ENCODE measurements at places on chromosomes 4 and X.

DNA sequence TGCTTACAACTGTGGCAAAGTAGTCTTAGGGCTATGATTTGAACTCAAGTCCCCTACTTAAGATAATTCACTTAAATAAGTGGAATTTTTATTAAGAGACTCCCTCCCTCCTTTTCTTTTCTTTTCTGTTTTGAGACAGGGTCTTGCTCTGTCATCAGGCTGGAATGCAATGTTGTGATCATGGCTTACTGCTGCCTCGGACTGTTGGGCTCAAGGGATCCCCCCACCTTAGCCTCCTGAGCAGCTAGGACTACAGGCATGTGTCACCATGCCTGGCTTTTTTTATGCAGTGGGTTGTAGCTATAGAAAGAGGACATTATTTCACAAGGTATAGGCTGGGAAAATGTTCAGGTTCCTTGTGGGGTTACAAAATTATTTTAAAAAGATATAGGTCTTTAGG is 19.2 kb downstream of the DIAPH2 start:
- DNase-seq: no peak

GRCh38 chrX:111270339-111270738 is at the start of gene CAPN6:
CAPN6 (minus strand) TSS chrX:111270483; CDS start chrX:111263936, 6,547 bp downstream.
- DNase-seq: peak; percentile 46

- DNase-seq: no peak
These were observed 320.8 kb upstream of the RASGEF1B start for GRCh38 chr4:81792521-81792920.

DNA sequence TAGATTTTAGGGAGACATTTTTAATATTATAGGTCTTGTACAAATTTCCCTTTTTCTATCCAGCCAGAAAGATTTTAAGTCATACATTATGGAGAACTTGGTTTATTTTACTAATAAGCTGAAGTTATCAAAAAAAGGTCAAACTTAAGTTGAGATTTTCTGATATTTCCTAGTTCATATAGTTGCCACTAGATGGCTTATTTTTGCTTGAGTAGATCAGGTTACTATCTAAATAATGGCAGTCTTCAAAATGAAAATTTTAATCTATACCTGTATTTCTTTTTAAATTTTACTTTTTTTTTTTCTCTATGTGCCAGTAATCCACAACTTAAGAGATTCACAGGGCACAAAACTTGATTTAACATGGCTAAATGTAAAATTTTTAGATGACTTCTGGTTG is 52.3 kb downstream of the USP9X start:
- DNase-seq: no peak

GRCh38 chr4:80266253-80266901 is at the start of gene FGF5:
FGF5 (plus strand) TSS chr4:80266664; CDS start chr4:80266825, 161 bp downstream.
- peak; percentile 73 for DNase-seq

GRCh38 chr4:182560358-182560757 is 317.2 kb downstream of the TENM3 start:
- peak; percentile 28 for DNase-seq

DNA sequence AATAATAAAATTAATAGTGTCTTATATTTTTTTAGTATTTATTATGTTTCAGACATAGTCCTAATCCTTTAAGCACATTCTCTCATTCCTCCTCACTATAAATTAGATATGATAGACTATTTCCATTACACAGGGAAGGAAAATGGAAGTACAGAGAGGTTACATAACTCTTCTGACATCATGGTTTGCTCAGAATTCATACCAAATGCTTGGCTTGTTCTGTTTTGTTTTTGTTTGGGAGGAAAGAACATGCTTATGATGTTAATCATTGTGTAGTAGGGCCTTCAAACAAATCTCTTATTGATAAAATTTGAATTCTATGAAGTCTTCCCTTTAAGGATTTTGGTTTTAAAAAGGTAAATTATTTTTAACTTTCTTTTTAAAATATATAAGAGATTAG is 59.5 kb downstream of the RXFP1 start:
- no peak for DNase-seq

GRCh38 chrX:119654112-119654531 is 38.8 kb downstream of the SEPTIN6 start:
- DNase-seq: peak; percentile 46

- DNase-seq: no peak
These were observed 4.1 kb upstream of the SEC24B start for GRCh38 chr4:109429545-109429944.

GRCh38 chr4:633976-634598 is 8.7 kb downstream of the PDE6B start:
- DNase-seq: peak; percentile 70

DNA sequence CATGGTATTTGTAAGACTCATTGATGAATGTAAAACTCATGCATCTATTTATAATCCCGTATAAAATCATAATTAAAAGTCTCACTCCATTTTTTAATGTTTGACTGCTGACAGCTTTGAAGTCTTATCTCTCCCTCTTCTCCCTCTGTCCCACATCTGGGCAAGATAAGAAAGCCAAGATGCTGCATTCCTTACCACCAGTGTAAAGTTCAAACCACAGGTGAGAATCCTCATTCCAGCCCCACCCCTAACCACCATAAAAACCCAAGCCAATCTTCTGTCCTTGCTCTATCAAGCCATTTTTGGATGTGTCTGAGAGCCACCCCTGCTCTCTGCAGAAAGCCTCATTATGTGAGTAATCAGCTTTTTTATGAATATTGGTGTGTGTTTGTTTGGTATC is 59.3 kb upstream of the MAGED1 start:
- no peak for DNase-seq

DNA sequence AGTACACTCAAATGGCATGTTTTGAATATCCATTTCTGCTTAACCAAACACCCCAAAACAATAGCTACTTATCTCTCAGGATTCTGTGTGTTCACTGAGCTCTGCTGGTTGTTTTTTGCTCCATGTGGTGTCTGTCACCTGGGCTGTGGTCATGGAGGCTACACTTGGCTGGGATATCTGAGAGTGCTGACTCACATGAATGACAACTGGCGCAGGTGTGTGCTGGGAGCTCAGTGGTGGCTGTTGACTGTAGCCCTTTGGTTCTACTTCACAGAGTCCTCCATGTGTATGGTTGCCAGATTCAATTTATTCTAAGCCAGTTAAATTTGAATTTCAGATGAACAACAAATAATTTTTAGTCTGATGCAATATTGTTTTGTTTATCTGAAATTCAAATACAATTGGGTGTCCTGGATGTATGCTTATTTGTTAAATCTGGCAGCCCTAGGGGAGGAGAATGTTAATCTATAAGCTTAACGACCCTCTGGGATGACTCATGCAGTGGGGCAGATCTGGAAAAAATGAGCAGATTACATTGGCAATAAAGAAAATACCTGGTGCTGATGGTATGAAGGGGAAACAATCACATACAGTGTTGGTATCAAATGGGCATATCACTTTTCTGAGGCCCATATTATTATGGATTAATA is 28.2 kb upstream of the TCEAL4 start:
- no peak for DNase-seq

- DNase-seq: no peak
These were observed 229.2 kb upstream of the AFF2 start for GRCh38 chrX:148271263-148271662.

GRCh38 chrX:72131317-72132294 is at the start of gene RTL5:
RTL5 (minus strand) TSS chrX:72131915.
- DNase-seq: peak; percentile 80

GRCh38 chr4:98030059-98030458 is 113.2 kb downstream of the STPG2 start:
- no peak for DNase-seq

- DNase-seq: no peak
These were observed 13.6 kb downstream of the OTC start for GRCh38 chrX:38365954-38366353.

- no peak for DNase-seq
These were observed 732.5 kb downstream of the ARAP2 start for GRCh38 chr4:35511851-35512250.

- DNase-seq: peak; percentile 30
These were observed 31.0 kb downstream of the ALPK1 start for GRCh38 chr4:112327965-112328733.

DNA sequence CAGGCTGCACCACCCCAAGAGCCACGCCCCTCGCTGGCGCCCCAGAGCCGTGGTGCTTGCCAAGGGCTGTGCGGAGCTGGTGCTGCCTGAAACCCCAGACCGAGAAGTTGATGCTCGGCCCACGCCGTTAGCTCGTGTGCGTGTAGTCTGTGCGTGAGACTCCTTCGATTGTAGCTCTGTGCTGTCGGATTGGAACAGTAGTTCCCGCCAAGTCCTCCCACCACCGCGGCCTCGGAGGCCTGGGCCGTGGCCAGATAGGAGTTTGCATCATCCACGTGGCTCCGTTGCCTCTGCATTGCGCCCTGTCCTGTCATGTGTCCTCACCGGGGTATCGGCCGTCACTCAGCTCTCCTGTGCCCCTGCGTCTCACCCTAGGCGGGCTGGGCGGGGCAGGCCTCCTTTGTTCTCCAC is 24.2 kb downstream of the TNIP2 start:
- peak; percentile 37 for DNase-seq

GRCh38 chr4:36914106-36914505 is 330.4 kb upstream of the NWD2 start:
- no peak for DNase-seq

GRCh38 chr4:1566838-1567518 is 117.1 kb downstream of the FAM53A start:
- DNase-seq: peak; percentile 87

- DNase-seq: no peak
These were observed 3.6 kb upstream of the PDE5A start for GRCh38 chr4:119632216-119632615.

GRCh38 chr4:165718660-165719059 is 154.4 kb upstream of the TLL1 start:
- DNase-seq: no peak

DNA sequence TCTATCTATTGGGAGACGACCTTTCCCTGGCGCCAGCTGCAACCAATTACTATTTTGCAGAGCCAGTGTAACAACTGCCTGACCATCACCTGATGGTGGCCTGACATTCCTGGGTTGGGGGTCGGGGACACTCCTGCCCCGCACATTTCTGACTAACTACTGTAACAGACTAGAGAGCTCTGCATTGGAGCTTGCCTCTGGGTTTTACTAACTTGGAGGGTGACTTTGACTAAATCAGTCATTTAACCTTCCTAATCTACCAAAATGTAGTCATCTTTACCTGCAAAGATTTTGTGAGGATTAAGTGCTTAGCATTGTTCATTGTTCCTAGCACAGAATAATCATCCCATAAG is 37.5 kb upstream of the ABCG2 start:
- peak; percentile 50 for DNase-seq

- no peak for DNase-seq
These were observed 904.9 kb upstream of the EPHA5 start for GRCh38 chr4:66575008-66575696.

- no peak for DNase-seq
These were observed 416.0 kb downstream of the PRDM5 start for GRCh38 chr4:120506536-120506935.

DNA sequence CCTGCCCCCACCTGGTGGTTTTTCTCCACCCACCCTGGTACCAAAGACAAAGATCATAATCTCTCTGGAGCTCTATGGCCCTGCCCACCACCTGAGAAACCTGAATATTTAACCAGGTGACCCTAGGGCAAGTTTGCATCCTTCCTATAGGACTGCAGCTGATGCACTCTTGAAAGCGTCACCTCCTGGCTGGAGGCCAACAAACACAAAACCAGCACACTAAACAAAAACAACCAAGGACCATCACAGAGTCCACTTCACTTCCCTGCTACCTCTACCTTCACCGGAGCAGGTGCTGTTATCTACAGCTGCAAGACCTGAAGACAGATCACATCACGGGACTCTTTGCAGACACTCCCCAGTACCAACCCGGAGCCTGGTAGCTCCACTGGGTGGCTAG is 296.7 kb upstream of the FGF13 start:
- no peak for DNase-seq

- peak; percentile 47 for DNase-seq
These were observed 11.8 kb upstream of the DCUN1D4 start for GRCh38 chr4:51831133-51831532.

DNA sequence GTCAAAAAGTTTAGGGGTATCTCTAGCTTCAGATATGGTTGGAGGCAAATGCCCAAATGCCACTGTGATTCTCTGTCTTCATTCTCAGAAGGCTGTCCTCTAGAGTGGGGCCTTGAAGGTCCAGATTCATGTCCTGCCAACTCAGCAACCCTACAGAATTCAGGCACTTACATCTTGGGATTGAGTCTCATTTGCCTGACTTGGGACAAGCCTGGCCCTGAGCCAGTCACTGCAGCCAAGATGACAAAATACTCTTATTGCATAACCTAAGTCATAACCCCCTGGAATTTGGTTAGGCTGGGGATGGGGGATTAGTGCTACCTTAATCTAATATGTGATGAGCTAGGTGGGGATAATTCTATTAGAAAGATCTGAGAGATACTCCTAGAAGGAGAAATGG is 100.5 kb downstream of the AREG start:
- no peak for DNase-seq

- DNase-seq: no peak
These were observed 31.8 kb downstream of the PDGFC start for GRCh38 chr4:156939801-156940200.

DNA sequence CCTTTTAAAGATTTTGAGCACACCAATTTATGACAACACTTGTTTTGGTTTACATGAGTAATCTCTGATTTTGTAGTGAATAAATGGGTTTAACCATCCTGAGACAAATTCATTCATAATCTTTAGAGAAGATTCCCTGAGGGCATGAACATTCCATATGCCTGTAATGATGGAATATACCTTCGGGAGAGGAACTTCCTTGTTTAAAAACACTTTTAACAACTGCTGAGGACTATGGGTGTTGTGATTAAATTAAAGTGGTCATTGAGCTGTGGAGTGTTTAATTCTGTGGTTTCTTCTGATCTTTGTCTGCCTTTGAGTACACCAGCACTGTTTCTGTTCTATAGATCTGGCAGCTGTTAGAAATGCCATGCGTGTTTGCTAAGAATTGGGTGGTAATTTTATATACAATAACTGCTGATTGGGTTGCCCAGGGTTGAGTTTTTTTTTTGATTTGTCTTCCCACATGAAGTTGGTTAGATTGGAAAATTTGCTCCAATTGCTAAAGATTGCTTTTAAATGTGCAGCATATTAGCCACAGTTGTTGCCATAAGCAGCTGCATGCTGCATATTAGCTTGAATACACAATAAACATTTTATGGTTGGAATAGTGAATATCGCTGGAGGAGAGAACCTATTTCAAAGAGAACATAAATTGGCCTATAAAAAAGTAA is 86.8 kb downstream of the DCLK2 start:
- DNase-seq: no peak

DNA sequence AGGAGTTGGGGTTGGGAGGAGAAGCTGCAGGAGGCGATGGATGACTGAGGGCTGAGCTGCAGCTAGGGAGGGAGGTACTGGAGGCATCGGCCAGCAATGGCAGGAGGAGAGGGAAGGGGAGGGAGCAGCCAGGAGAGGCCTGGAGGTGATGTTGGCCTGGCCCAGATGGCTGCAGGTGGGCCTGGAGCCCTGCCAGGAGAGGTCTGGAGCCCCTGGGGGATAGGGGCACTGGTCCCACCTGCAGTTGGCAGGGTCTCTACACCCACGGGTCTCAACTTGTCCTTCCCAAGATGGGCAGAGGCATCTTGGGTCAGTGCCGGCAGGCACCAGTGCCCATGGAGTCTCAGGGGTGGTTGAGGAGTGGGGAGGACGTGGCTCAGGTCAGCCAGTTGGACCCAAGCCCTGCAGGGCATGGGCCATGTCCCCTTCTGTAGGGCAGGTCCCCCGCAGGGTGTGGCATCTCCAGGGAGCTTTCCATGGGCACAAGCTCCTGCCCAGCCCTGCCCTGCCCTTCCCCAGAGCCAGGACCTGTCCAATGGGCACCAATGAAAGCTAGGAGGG is 2.7 kb upstream of the MXD4 start:
- DNase-seq: no peak

- DNase-seq: no peak
These were observed 529.6 kb downstream of the ZNF674 start for GRCh38 chrX:46015653-46016052.

- DNase-seq: no peak
These were observed 53.9 kb upstream of the MMAA start for GRCh38 chr4:145565328-145565727.
